ENCODE measurements at places on chromosomes 5 and 9.

- no peak for DNase-seq
These were observed 164.0 kb downstream of the ARL15 start for GRCh38 chr5:54146390-54146789.

DNA sequence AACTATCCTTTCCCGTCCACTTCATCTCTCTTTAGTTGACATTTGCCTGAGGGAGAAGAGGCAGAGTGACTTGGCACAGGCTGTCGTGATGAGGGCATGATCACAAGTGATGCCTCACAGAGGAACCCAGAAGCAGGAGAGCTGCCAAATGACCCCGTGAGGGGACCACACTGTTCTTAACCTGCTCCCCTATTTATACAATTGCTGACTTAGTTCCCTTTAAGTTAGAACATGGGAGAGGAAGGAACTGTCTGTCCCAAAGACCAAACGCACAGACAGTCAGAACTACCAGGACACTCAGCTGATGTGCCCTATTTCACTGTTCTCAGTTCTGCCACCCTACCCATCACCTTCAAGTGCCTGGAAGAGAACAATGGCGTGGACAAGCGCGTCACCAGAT lies 73.7 kb downstream of the SLC1A3 start:
- DNase-seq: no peak

- no peak for DNase-seq
These were observed 16.8 kb downstream of the SLC46A2 start for GRCh38 chr9:112873773-112874405.

- no peak for DNase-seq
These were observed 481.7 kb upstream of the CLINT1 start for GRCh38 chr5:158340608-158341007.

GRCh38 chr5:111927191-111927590 lies 170.2 kb upstream of the NREP start:
- no peak for DNase-seq

DNA sequence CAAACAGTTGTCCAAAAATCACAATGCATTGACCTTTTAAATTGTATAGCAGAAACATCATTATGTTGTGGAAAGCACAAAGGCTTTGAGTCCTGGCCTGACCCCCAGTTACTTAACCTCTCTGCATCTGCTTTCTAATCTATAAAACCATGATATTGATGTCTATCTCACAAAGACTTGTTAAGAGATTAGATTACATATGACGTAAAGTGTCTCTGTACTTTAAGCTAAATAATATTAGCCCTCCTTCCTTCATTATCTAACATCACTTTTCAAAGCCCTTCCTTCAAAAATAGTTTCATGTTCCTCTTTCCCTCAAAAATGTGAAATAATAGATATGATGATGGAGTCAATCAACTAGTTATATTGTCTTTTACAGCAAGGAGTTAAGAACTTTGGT lies 3.4 kb downstream of the ADAMTS6 start:
- DNase-seq: no peak

- DNase-seq: no peak
These were observed 80.8 kb downstream of the RORB start for GRCh38 chr9:74577956-74578355.

DNA sequence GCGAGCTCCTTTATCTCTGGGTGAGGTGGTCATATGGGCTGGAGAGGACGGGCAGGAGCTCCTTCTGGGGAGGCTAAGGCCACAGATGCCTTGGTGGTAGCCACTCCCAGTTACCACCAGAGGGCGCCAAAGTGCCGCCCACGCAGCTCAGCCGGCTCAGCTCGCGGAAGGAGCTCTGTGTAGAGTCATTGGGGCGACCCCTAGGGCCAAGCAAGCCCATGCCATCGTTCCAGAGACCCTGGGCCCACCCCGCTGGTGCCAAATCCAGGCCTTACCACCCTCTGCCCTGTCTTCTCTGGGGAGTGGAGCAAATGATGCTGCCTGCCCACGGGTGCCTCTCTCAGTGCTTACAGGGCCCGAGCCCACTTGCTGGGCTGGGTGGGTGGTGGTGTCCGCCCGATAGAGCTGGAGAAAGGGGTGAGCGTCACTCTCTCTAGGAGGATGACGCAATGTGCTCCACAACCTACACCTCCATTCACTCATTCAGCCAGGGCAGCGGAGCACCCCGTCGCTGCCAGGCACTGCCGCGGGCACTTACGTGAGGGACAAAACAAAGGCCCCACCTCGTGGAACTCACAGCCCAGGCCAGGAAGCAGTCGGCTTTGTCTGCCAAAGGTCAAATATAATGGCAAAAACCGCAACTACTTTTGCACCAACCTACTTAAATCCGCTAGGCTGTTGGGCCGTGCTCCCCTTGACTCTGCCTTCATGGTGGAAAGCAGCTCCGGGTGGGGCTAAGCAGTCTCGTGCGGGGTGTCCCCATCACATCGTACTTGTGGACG lies 13.8 kb downstream of the TSPAN17 start:
- DNase-seq: no peak

DNA sequence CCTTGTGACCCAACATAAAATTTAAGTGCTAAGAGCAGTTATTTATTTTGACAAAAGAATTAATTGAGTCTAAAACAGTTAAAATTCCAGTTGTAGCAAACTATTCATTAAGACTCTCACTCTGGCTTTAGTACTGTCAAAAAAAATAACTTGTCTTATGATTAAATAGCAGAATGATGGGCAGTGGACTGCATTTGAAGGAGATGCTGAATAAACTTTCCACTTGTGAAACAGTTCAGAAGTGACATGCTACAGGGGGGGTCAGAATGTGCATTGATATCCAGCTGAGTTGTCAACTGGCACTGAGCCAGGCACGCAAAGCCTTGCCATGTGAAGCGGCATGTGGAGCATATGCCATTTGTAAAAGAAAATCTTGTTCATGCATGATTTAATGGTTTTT lies 76.0 kb downstream of the FCHO2 start:
- DNase-seq: peak; percentile 18

DNA sequence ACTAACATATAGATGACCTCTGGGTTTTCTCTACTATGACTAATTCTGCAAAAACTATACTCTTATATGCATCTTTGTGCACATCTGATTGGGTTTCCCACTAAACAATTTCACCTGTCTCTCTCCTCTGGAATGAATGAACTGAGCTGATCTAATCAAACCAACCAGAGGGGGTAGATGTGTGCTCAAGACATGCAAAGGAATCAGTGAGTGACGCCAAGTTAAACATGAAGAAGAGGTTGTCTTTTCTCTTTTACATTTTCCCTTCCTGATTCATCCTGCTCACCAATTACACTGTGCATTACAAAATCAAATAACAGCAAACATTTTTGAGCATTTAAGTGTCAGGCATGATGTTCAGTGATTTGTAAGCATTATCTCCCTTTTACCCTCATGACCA lies 29.6 kb upstream of the GRXCR2 start:
- DNase-seq: no peak

DNA sequence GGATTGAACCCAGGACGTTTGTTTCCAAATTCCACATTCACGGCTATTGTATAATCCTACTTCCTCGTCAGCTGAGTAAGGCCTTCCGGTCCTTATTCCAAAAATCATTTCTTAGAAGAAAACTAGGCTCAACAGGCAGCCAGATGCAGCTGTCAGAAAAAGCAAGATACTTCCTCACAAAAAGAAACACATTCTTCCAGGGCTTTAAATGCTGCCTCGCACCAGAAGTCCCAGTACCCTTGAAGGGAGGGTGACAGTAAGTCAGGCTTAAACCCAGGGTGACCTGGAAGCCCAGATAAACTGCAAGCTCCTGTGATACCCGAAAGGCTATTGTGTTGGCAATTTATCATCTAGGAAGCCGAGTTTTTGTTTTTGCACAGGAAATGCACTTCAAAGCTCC lies 414.0 kb downstream of the NFIB start:
- no peak for DNase-seq

DNA sequence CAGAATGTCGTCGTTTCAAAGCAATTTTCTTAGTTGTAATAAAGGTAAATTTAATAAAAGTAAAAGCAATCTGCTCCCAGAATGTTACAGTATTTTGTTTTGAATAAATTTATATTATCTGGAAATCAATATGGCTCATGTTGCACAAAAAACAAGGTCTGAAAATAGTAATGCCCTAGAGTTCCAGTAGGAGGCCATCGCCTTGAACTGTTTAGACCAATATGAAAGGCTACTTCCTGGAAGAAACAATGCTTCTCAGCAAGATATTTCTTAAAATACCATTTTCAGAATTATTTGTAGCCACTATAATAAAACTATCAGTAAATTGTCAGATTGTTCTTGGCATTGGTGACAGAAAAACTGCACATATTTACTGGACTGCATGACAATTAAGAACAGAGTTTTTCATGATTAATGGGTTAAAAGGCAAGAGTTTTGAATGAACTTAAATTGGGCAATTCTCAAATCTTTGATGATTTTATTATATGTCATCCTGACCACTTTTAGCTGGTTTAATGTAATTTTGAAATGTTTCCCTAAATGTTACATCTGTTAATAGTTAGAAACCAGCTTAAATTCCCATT lies 153.2 kb downstream of the COMMD10 start:
- no peak for DNase-seq

DNA sequence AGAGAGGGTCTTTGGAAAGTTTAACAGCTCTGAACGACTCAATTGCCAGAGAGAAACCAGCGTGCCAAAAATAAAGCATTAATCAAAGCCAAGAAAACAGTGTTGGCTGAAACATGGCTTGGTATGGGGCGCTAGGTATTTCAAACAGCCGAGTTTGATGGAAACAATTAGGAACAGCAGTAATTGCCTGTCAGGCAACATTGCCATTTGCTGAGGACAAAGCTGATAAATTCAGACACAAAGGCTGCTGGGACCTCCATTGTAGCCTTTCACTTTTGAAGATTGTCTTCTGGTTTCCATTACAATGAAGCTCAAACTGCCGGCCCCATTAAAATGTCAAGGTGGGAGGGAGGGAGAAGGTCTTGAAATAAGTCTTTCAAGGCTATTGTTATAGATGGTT lies 125.4 kb upstream of the SPDL1 start:
- no peak for DNase-seq

GRCh38 chr5:180083529-180084060 lies 12.0 kb upstream of the RNF130 start:
- no peak for DNase-seq

DNA sequence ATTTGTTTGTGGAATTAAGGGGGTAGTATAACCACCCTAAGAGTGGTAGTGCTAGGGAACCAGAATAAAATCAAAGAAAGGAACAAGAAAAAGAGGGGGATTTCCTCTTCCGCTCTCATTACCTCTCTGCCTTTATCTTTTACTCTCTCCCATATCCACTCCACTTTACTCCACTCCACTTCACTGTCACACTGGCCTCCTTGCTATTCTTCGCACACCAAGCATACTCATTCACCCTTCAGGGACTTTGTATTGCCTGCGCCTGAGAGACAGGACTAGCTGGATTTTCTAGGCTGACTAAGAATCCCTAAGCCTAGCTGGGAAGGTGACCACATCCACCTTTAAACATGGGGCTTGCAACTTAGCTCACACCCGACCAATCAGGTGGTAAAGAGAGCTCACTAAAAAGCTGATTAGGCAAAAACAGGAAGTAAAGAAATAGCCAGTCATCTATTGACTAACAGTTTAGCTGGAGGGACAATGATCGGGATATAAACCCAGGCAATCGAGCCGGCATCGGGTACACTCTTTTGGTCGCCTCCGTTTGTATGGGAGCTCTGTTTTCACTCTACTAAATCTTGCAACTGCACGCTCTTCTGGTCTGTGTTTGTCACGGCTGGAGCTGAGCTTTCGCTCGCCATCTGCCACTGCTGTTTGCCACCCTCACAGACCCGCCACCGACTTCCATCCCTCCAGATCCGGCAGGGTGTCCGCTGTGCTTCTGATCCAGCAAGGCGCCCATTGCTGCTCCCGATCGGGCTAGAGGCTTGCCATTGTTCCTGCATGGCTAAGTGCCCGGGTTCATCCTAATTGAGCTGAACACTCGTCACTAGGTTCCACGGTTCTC lies 121.8 kb downstream of the FAM170A start:
- no peak for DNase-seq

DNA sequence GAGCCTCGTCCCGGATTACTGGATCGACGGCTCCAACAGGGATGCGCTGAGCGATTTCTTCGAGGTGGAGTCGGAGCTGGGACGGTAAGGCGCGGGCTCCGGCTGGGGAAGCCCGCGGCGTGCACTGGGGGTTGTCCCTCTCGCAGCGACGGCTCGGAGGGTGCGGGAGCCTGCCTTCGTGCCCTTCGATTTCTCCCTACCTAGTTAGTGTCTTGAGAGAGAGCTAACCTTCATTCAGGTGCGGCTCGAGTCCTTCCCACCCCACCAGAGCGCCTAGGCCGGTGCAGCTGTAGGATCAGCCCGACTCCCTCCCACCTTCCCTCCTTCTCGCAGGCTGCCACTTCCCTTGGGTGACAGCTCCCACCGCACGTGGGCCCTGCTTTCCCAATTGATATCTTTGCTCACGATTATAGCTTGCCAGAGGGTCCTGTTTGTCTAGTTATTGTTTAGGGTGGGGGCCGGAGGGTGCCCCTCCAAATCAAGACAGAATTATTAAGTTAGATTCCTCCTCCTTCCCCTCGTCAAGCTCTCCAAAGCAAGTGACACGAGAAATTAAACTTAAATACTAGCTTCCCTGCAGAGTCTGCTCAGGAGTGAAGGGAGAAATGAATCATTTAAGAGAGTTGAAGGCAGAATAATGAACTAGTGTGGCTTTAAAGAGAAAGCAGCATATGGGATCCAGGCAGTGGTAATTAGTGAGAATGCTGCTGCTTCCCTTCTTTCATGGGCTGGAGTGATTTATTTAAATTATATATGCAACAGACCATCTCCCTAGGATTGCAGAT lies 569 bp downstream of the CAMK4 start:
- no peak for DNase-seq

DNA sequence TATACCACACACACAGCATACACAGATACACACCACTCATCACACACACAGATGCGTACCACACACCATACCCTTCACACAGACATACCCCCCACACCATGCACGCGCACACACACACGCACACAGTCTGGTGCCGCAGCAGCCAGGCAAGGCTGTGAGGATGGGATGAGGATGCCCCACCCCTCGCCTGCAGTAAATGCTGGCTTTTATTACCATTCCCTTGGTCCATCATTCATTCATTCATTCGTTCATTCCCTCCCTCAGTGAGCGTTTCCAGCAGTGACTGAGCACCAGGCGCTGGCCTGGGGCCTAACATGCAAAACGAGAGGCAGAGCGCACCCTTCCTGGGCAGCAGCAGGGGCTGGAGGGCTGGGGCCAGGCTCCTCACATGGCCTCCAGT lies 51.7 kb upstream of the FCN2 start:
- no peak for DNase-seq

DNA sequence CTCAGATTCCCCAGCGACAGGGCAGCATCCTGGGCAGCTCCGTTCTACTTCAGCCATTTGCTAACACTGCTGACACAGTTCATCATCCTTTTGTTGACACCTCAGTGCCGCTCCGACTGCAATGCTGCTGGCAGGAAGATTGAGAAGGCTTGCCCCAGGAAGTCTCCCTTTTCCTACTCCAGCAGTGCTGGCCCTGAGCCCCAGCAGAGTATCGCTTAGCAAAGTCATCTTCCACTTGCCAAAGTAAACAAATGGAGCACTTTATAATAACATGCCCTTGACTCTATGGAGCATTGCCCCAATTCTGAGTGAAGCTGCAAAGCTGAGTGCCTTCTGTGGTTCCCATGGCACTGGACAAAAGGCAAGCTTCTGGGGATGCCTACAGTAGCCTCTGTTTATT lies 32.2 kb downstream of the PRLR start:
- peak; percentile 79 for DNase-seq

- peak; percentile 86 for DNase-seq
These were observed 92.2 kb downstream of the KLF4 start for GRCh38 chr9:107397076-107398044.
